ENCODE measurements at places on chromosomes 6 and 20.

DNA sequence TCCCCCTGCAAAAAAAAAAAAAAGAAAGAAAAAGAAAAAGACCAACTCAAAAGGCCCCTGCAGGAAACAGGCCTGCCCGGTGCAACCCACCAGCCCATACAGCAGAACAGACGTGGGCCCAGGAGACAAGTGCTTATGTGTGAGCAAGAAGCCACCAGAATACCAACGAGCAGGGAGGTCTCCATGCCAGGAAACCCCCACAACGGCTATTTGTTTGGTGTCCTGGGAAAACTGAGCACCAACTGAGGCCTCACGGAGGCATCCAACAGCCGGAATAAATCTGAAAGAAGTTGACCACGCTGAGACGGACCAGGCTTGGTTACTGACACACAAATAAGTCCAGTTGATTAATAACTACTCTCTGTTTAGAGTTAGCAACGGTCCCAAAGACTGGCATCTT is 29.7 kb downstream of the PTPRT start:
- DNase-seq: no peak

GRCh38 chr6:72212686-72213085 is 326.3 kb downstream of the RIMS1 start:
- no peak for DNase-seq

- no peak for DNase-seq
Observed at GRCh38 chr6:7328243-7328642, 15.2 kb upstream of the SSR1 start.

DNA sequence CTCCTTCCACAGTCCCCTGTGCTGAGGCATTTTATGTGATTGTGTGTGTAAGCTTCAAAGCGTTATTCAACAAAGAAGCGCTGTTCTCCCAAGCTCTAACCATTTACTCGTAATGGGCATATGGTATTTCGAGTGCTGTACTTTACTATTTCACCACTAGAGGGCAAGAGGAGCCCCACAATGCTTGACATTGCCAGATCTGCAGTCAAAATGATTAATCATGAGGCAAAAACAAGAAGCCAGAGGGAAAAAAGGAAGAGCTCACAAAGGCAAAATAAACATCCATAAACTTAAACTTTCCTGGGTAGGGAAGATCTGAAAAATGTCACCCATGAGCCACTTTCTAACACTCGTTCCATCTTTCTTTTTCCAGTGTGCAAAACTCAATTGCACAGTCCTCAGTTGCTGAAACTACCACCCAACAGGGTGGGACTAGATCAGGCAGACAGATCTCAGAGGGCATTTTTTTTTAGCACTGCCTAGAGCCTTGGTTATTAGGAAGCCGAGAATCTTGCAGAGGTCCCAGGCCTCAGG is 215.0 kb upstream of the PLCB4 start:
- DNase-seq: peak; percentile 78

GRCh38 chr6:150841697-150842096 is 23.8 kb upstream of the MTHFD1L start:
- DNase-seq: no peak

DNA sequence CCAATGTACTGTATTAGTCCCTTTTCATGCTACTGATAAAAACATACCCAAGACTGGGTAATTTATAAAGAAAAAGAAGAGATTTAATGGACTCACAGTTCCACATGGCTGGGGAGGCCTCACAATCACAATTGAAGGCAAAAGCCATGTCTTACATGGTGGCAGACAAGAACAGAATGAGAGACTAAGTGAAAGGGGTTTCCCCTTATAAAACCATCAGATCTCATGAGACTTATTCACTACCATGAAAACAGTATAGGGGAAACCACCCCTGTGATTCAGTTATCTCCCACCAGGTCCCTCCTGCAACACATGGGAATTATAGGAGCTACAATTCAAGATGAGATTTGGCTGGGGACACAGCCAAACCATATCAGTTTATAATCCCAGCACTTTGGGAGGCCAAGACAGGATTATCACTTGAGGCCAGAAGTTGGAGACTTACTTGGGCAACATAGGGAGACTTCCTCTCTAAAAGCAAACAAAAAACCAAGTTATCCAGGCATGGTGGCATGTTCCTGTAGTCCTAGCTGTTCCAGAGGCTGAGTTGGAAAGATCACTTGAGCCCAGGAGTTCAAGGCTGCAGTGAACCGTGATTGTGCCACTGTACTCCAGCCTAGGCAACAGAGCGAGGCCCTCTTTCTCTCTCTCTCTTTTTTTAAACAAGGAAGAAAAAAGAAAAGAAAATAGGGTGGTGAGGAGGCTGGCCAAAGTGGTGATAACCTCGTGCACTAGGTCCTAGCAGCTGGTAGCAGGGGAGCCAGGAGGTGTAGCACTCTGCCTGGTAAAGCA is 22.9 kb upstream of the DDR1 start:
- DNase-seq: no peak

DNA sequence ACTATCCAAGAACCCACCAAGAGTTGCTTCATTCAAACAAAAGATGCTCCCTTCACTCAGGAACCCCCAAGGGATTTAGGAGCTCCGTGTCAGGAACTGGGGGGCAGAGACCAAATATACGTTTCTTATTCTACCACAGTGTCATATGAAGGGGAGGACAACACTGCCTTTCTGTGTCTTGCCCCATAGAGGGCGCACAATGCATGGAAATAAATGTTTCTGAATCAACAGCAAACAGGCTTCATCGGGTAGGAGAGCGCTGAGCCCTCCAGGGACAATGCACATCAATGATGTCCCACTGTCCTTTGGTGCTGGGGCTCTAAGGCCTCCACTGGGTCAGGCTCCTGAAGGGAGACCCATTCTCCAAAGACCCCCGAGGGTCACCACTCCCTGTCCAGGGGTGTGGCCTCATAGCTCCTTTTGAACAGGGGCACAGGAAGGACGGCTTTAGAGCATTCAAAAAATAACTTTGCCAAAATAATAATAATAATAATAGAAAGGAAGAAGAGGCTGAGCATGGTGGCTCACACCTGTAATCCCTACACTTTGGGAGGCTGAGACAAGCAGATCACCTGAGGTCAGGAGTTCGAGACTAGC is 31.1 kb downstream of the PLG start:
- DNase-seq: peak; percentile 24

DNA sequence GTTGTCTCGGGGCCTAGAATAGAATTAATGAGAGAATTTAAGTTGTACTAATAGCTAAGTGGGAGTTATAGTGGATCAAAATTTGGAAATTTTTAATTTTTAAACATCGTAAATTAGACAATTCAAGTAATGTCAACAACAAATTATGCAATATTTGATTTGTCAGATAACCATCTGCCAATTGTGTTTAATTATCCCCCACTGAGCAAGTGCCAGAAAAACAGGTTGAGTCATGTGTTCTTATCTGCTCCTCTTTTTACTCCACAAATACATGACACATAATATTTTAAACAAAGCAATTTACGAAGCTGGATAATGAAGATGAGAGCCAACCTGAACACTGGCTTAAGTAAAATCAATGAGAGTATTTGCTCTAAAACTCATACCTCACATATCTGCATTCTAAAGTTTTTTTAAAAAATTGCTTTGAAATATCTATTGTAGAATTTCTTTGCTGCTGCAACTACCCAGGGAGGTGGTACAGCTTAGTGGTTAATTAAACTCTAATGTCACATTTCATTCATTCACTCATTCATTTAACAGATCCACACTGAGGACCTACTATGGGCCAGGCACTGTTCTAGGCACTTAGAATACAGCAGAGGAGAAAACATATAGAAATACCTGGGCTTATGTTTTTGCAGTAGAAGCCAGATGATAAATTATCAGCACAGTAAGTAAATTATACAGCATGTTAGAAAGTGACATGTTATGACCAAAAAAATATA is 57.1 kb upstream of the MAP7 start:
- peak; percentile 34 for DNase-seq

DNA sequence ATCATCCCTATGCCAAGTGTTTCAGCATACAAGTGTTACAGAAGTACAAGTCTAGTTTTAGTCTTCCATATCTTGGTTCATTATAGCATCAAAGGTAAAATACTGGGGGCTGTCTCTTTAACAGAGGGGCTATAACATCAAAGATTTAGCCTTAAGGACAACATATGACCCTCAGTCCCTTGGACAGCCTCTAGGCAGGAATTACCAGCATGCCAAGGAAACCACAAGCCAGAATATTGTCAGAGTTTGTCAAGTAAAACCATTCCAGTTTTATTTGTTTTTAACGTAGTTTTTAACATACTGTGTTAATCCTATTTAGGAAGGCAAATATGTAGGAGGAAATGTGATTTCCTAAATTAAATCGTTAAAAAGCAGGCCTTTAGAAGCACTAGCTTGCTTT is 18.6 kb downstream of the ZKSCAN8 start:
- DNase-seq: no peak

GRCh38 chr20:31803552-31804291 is 15.4 kb upstream of the MYLK2 start:
- no peak for DNase-seq

DNA sequence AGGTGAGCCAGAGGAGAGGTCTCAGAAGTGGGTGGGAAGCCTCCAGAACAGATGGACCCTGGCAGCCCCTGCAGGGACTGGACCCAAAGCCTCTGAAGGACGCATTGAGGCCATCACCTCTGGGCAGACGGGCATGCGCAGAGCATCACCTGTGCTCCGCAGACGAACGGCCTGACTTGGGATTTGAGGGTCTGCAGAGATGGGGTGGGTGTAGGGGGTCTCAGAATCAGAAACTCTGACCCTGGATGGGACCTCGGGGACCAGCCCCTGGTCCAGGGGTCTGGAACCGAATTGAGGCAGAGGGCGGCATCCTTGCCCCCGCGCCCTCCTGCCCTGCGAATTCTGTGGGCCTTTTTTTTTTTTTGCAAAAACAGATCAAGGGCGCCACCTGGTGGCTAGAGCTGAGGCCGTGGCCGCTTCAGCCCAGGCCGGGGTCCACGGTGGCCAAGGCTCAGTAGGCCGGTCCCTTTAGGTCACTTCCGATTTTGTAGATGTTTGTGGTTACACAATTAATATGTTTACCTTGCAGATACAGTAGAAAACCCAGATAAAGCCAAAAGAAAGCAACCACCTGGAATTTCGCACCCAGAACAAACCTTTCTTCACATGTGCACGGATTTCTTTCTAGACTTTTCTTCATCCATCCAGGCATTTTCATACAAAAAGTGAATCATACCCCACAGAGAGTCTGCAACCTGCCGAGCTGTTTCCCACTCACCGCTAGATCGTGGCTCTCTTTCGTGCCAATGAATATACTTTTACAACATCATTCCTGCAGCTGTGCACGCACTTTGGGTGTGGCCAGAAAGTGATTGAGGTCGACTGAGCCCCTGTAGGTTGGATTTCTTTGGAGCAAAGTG is 25.9 kb downstream of the ZBP1 start:
- DNase-seq: no peak

DNA sequence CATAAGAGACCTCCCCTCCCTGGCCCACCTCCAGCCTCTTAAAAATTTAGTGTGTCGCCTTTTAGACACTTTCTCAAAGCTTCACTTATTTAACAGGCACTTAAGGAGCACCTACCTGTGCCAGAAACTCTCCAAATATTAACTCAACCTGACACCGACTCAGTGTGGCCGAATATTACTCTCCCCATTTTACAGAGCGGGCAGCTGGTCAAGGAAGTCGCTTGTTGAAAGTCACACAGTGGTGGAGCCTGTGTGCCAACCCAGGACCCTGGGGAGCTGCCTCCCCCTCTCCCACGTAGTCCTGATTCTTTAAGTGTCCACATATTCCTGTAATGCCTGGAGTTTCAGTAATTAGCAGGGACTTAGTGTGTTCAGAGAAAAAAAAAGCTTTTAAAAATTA is 1.0 kb upstream of the PMEPA1 start:
- DNase-seq: no peak

DNA sequence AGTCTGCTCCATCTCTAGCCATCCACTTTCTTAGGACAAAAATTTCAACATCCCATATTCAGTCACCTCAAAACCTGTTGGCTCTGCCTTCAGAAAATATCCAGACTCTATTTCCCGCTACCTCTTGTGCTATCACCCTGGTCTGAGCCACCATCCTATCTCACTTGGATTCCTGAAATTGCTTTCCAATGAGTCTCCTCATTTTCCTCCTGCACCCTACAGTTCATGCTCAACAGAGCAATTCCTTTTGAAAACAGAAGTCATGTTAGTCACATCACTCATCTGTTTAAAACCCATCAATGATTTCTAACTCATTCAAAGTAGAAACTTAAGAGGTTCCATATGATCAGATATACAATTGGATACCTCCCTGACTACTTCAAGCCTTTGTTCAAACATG is 229.9 kb downstream of the ADGRG6 start:
- DNase-seq: no peak

- DNase-seq: no peak
Observed at GRCh38 chr20:34557936-34558319, 590 bp upstream of the MAP1LC3A start.

DNA sequence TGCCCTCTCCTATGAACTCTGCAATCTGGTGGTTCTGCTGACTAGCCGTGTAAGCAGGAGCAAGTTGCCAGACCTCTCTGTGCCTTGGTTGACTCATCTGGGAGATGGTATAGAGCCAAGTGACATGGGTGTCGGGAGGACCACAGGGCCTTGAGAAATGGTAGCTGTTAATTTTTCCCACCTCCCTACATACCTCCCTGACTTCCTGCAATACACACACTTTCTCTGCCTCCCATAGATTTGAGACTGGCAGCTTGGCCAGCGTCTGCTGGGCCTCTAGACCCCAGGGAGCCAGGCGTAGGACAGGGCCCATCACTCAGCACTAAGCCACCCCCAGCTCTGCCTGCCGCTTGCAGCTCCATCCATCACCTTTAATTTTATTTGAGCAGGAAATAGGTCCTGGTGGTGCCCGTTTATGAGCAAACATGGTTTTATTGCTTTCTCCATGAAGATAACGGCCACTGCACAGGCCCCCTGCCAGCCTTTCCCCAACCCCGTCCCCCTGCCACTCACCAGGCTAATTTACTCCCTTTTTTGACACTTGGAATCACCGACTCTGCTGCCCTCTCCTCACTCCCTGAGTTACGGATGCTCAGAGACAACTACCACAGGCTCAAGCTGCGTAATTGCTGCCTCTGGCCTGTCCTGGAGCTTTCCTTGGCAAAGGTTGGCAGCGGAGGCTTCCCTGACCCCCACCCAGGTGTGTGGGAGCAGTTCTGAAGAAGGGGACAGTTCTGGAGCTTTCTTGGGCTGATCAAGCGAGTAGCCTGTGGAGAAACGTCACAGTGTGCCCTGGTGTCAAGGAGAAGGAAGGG is 11.1 kb downstream of the GLP1R start:
- DNase-seq: no peak

DNA sequence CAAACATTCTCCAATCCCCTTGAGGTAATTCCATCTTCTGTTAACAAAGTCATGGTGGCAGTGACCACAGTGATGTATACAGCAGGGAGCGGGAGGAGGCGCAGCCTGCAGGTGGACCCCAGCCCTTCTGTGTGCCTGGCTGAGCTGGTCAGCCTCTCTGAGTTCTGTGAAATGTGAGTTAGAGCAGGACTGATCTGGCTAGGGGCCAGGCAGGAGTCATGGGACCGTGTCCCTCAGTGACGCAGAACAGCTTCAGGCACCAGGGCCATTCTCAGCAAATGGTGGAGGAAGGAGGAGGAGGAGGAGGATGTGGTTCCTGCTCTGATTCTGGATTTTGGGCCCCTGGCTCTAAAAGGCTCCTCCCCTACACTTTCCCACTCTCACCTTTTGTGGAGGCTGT is 6.9 kb downstream of the PHACTR3 start:
- DNase-seq: no peak
